ENCODE measurements at places on chromosomes 3 and 15. TPM values are rescaled to one million over a fixed set of nuclear protein-coding genes. Genes with fewer than 3 reads are reported as not detected.

TM6SF1 gene
- 17.5 TPM for polyA plus RNA-seq

CLDN18 gene
- 0.03 TPM for polyA plus RNA-seq

DNA sequence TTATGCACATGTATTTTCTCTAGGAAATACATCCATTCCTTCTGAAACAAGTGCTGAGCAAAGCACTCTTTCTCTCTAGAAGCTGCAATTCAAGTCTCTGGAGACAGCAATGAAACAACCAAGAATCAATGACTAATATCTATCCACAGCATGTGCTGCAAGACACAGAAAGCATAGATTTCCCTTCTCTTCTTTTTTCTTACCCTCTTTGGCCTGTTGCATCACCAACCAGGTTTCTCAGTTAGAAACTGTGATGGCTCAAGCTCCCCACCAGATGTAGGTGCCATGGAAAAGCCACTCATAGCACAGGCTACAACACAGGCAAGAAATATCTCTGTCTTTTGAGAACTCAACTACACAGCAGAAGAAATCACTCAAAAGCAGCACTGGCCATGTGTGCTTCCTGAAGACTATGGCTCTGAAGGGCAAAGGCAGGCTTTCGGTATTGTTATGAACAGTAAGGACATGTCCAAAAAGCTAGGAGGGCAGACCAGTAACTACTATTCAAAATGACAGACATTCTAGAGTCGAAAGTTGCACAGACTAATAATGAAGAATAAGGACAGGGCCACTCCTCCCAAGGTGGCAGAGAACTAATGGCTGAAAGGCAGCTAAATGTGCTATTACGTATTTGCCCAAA, 15.5 kb downstream of the ZDHHC3 start:
- H3K36me3 ChIP-seq, result no peaks in the 10 kb centered on the region
- no peak overlapping the region for H3K27ac ChIP-seq
- no peak for DNase-seq
- peaks cover 3% of the 10 kb centered on the region for H3K4me1 ChIP-seq
- no peak overlapping the region for H3K4me3 ChIP-seq
- H3K27me3 ChIP-seq, result no peaks in the 10 kb centered on the region

GRCh38 chr15:90871139-90871715, 2.8 kb downstream of the FURIN start:
- peaks cover 39% of the 10 kb centered on the region for H3K4me1 ChIP-seq
- DNase-seq, result peak; percentile 62
- H3K27me3 ChIP-seq, result no peaks in the 10 kb centered on the region
- peak overlapping the region; percentile 93 for H3K27ac ChIP-seq

DNA sequence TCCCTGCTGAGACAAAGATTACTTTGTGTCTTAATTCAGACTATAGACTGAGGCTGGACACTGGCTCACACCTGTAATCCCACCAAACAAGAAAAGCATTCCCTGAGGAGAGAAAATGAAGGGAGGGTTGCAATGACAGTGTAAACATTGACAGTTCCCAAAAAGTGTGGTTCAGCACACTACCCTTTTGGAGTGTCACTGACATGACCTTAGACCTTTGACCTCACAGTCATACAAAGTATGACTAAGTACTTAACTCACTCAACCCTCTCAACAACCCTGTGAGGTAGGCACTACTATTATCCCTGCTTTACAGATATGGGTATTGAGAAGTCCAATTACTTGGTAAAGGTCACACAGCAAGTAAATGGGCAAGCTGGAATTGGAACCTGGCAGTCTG, 341.7 kb downstream of the LRRC3B start:
- no peak for DNase-seq
- H3K4me1 ChIP-seq, result no peaks in the 10 kb centered on the region
- no peaks in the 10 kb centered on the region for H3K27me3 ChIP-seq
- no peak overlapping the region for H3K4me3 ChIP-seq
- no peaks in the 10 kb centered on the region for H3K36me3 ChIP-seq

DNA sequence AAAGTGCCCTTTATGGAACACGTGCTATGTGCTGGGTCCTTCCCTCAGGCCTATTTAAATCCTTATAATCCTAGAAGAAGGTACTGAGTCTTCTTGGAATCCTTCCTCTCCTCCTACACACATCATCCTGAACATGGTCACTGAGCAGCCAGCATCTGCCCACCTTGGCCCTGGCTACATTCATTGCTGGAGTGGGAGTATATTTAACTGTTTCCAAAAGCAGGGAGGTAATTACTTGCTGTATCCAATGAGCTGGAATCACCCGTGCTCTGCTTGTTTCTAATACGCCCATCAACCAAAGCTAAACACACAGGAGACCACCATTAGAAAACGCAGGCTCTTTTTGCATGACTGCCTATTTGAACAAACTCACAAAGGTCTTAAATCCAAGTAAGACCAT, 122.2 kb downstream of the RORA start:
- DNase-seq, result no peak
- H3K27me3 ChIP-seq, result no peaks in the 10 kb centered on the region
- H3K4me3 ChIP-seq, result no peak overlapping the region
- peaks cover 9% of the 10 kb centered on the region for H3K4me1 ChIP-seq
- H3K27ac ChIP-seq, result no peak overlapping the region
